PC-9 (cell line): ENCODE measurements at places on chromosomes 1 and 21. TPM values are rescaled to one million over a fixed set of nuclear protein-coding genes. Genes with fewer than 3 reads are reported as not detected.

The CBS gene
- total RNA-seq = 102 and 108 TPM in 2 replicates

The SPRR1A gene
- total RNA-seq = not detected in 2 replicates

The RAB3B gene
- 2.4 and 2.6 TPM in 2 replicates for total RNA-seq

The PPFIA4 gene
- 1.2 and 5.0 TPM in 2 replicates for total RNA-seq

The CYB561D1 gene
- total RNA-seq = 11.6 and 11.7 TPM in 2 replicates

The SPATA45 gene
- total RNA-seq = not detected in 2 replicates

The C1orf167 gene
- total RNA-seq = not detected in 2 replicates

The LBR gene
- total RNA-seq = 128 and 158 TPM in 2 replicates

The GBP3 gene
- total RNA-seq = 17.7 and 22.6 TPM in 2 replicates

The KAZN gene
- 15.6 TPM in 2 replicates for total RNA-seq

The OR2L3 gene
- not detected in 2 replicates for total RNA-seq
